ENCODE measurements at places on chromosomes 2 and 18.

DNA sequence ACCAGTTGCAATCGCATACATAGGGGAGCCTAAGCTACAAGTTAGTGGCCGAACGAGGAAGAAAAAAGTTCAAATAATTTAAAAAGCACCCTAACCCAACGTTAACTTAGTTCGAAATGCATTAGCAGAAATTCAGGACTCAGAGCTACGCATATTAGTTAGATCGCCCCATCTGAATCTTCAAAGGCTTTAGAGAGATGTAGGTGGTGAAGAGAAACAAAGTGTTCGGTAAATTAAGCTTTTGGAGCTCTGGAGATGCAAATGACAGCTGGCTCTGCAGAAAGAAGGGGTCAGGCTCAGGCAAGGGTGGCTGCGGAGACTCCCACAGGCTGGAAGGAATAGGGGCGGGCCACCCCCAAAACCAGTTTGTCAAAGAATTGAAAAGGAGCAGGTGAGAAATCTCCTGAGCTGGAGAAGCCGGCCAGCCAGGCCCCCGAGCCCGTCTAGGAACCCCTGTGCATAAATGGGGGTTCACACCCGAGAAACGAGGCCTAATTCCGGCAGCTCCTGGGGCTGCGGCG, 621 bp downstream of the TXNL1 start:
- no peak for DNase-seq

- DNase-seq: no peak
Measured at GRCh38 chr2:11154016-11154922, 998 bp upstream of the SLC66A3 start.

DNA sequence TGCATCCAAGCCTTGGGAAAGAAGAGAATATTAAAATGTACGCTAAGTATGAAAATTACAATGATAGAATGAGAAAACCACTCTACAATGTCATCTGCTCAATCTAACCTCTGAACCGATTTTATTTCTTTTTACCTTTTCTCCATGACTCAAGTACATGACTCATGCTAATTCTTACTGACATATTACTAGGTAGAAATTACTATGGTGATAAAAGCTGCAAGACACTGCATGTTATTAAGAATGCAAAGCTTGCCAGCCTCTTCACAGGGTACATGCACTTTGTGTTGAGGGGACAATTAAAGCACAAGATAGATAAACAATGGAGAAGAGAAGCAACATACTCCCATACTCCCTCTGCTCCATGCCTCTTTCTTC, 20.7 kb downstream of the SFT2D3 start:
- DNase-seq: no peak

DNA sequence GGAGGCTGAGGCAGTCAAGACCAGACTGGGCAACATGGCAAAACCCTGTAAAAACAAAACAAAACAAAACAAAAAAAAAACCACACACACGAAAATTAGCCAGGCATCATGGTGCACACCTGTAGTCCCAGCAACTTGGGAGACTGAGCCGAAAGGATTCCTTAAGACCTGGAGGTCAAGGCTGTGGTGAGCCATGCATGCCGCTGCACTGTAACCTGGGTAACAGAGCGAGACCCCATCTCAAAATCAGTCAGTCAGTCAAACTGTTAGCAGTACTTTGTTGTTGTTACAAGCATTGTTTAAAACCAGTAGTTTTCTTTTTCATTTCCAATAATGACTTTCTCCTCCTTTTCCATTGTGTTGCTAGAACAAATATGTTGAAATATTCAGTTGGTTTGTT, 21.7 kb downstream of the EPB41L5 start:
- no peak for DNase-seq

DNA sequence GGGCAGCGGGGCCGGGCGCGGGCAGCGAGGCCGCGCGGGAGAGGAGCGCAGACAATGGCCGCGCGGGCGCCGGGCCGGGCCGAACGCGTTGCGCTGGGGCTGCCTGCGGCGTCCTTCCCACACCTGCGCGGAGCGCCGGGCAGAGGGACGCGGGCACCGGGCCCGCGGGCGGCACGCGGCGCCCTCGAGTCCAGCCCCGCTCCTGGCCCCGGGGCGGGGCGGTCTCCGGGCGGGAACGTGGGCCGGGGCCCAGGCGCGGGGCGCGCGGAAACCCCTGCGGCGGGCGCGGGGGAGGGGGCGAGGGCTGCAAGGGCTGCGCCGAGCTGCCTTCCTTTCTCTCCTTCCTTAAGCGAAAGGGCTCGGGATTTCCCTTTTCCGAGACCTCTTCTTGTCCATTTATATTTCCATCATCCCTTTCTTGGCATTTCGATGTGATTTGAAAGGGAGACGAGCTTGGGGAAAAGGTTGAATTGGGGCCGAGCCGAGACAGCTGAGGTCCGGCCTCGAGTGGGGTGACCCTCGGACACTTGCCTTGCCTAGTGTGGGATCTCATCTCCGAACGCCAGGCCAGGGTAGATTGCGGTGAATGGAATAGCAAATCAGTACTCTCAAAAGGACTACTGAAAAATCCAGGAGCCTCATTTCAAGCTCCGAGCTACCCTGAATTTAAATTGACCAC, 676 bp downstream of the KLHL23 start:
- no peak for DNase-seq

GRCh38 chr2:216776066-216776850, 80.9 kb upstream of the IGFBP5 start:
- no peak for DNase-seq
